ENCODE measurements at places on chromosomes 2 and 18.

DNA sequence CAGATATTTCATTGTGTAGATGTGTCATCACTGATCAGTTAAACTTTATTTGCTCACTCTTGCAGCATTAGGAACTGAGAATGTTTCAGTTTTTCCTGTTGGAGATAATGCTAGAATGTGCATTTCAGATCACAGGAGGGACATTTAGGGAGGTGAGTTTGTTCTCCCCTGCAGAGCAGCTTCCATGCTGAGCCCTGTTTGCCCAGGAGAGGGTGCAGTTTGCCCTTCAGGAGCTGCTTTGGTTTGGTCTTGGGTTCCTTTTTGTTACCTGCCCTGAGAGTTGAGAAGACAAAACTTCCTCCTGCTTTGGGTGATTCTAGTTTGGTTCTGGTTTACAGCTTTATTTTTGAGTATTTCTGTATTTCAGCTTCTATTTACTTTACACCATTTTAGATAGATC lies 49.9 kb downstream of the DGKD start:
- DNase-seq: peak; percentile 46

DNA sequence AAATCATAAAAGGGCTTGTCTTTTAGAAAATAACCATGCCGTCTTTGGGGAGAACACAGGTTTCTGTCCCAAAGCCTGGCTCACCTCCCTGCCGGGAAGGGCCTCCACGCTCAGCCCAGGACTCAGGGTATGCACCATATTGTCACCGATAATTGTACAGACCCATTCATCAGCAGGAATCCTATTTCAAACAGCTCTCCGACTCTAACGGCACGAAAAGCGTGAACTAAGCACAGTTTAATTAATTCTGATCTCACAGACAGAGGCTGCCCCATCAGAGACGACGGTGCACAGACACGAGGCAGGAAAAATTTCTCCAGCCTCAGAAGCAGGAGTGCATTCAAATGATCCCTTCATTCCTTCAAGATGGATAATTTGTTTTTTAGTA lies 276.2 kb downstream of the MYCN start:
- DNase-seq: no peak

- DNase-seq: no peak
Observed at GRCh38 chr2:178880257-178880656, 73.0 kb upstream of the TTN start.

GRCh38 chr2:30104307-30104706 lies 42.5 kb upstream of the YPEL5 start:
- DNase-seq: no peak

DNA sequence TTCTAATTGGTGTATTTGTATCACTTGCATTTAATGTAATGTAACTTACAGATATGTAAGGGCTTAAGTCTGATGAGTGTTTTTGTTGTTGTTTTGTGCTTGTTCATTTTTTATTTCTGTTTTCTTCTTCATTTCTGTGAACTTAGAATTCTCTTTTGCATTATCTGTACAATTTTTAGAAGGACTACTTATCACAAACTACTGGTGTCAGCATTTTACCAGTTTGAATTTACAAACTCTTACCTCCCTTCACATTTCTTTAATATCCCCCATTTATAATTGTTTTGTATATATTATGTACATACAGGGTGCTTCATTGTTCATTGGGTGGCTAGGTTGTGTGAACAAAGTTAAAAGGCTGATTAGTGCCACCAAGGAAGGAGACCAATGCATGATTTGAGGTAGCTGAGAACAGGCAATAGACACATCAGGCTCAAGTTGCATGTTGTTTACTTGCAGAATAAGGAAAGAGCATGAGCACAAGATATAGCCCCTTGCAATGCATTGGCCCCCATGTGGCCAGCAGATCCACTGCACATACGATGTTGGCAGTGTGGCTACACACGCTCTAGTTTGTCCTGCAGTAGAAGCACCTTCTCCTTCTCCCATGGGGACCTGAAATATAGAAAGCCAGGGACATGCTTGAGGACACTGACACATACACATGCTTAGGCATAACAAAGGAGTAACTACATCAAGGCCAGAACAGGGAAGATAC lies 198.2 kb downstream of the CD8B2 start:
- no peak for DNase-seq

- DNase-seq: no peak
Observed at GRCh38 chr2:151995161-151995557, 103.7 kb downstream of the CACNB4 start.

DNA sequence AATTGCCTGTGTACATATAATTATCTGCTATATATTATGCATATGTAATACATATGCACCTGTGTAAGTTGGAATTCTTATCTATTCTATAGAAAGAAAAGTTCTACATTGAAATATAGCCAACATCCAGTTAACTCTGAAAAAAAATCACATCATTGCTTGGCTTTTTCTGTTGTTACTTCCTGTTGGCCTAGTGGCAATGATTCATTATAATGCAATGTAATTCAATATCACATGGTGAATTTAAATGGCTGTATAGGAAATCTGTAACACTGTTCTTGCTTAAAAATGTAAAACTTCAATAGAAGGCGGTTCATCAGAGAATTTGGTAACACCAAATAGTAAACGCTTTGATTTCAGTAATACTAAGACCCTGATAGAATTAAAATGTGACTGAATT lies 44.5 kb upstream of the MAP4K3 start:
- no peak for DNase-seq

GRCh38 chr18:6022074-6022444 lies 126.7 kb upstream of the TMEM200C start:
- peak; percentile 55 for DNase-seq

- no peak for DNase-seq
Observed at GRCh38 chr2:160358046-160358445, 135.6 kb downstream of the RBMS1 start.

DNA sequence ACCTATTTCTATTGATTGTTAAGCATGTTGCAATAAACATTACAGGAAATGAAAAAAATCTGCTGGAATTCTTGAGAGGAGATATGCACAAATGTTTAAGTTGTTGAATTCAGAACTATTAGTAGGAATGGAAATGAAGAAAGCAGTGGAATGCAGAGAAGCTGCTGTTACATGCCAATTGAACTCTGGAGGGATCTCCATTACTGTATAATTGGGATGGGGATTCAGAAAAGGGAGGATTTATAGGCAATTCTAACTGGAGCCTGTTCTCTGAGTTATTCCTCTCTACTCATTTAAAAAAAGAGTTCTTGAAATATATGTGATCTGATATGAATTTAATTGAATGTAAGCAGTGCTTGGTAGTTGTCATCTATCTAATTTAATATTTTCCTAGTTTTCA lies 2.6 kb upstream of the ASXL3 start:
- DNase-seq: no peak

- DNase-seq: peak; percentile 54
Observed at GRCh38 chr18:26089293-26090129, 902 bp downstream of the SS18 start.

- DNase-seq: no peak
Observed at GRCh38 chr2:159985656-159986055, 76.8 kb downstream of the PLA2R1 start.

GRCh38 chr2:110897966-110898365 lies 165.6 kb downstream of the ACOXL start:
- no peak for DNase-seq

DNA sequence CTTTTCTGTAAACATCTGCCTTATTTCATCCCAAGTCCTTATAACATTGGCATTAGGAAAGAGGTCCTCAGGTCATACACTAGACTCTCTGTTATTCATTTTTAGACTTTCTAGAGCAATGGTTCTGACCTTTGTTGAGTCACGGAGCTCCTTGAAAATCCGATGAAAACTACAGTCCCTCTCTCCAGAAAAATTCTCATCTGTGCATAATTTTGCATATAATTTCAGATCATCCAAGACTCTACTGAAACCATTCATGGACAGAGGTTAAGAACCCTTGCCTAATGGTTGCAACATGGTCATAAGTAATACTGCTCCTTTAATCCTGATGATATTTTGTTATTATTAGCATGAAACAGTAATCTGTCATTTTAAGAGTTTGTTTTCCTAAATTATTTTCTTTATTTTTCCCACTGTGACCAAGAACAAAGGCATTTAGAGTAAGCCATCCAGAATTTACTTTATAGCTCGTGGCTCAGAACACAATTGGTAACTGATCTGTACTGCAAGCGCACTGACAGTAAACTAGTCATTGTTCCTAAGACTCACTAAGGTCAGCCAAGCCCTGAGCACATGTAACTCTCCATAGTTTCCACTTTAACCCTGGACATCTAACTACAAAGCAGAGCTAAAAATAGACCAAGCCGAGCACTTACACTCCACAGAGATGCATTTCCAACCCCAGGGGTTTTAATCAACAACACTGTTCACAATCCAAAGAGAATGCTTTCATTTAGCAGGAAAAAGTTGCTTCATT lies 8.4 kb downstream of the MYOM1 start:
- DNase-seq: no peak

DNA sequence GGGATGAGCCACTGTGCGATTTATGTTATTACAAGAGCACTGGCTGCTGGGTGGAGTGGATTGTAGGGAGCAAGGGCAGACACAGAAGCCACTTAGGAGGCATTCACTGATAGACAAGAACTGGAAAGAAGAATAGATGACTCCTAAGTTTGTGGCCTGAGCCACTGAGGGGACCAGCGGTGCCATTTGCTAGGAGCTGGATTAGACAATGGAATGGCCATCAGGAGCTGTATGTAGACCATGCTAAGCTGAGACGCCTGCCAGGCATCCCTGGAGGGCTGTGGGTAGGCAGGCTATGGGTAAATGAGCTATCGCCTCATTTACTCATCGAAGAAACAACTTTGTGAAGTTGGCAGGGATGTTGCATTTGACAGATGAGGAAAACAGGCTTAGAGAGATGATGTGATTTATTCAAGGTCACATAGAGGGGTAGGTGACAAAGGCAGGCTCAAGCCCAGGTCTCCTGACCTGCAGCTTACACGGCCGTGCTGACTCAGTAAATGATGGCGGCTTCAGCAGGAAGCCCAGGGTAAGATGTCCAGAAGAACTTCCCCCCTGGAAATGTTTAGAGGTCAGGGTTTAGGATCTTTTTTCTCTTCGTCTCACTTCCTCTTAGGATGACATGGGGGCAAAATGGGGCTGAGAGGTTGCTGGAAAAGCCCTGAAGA lies 2.8 kb downstream of the MFSD2B start:
- no peak for DNase-seq

GRCh38 chr2:28666496-28667184 lies 85.0 kb upstream of the PPP1CB start:
- no peak for DNase-seq

GRCh38 chr2:88837511-88838160 lies 146.2 kb downstream of the RPIA start:
- no peak for DNase-seq

DNA sequence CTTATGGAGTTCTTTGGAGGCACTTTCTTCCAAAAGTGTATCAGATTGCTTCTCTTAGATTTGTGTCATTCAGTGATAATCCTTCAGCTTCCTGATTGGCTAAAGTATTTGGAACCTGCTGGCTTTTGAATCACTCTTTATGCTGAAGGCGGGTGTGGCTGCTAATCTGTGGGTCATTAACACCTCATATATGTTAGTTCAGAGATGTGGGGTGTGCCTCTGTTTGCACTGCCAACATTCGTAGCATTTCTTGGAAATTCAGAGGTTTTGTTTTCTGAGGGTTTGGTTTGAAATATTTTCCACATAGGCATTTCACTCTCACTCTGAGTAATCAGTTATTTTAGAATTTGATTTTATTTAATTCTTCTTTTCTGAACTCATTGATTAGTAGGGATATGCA lies 1604.4 kb upstream of the ACVR2A start:
- no peak for DNase-seq

GRCh38 chr2:107064750-107065149 lies 178.8 kb upstream of the ST6GAL2 start:
- no peak for DNase-seq

- no peak for DNase-seq
Observed at GRCh38 chr2:127239395-127239794, 19.3 kb upstream of the CYP27C1 start.

GRCh38 chr18:24989760-24990593 lies 362.0 kb downstream of the ZNF521 start:
- no peak for DNase-seq

DNA sequence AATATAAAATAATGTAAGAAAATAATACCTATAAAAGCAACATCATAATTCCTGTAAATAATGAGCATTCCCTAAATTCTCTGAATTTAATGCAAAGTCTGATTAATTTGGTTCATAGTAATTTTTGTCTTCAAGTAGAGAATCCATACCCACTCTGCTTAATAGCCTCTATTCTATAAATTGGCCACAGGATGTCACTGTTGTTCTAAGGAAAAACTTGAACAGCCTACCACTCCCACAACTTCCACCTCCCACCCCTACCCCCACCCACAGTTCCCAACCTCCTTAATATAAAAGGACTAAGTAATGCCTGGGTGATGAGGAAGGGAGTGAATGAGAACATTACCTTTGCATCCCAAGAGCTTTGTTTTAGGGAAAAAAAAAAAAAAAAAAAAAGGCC lies 27.2 kb upstream of the BBS5 start:
- DNase-seq: no peak

DNA sequence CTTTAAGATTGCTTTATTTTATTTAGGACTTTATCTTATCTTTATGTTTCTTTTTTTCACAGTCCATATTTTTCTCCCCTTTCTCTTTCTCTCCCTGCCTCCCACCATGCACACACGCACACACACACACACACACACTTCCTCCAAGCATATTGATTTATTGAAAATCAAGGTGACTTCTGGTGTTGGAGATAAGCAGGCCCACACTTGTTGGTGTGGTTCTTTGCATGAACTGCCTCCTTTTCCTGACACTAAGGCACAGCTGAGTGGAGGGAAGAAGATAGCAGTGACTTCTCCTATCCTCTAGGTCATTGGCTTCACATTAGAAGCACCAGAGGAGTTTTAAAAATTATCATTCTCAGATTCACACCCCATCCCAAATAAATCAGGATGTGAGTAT lies 18.0 kb downstream of the TBR1 start:
- no peak for DNase-seq

DNA sequence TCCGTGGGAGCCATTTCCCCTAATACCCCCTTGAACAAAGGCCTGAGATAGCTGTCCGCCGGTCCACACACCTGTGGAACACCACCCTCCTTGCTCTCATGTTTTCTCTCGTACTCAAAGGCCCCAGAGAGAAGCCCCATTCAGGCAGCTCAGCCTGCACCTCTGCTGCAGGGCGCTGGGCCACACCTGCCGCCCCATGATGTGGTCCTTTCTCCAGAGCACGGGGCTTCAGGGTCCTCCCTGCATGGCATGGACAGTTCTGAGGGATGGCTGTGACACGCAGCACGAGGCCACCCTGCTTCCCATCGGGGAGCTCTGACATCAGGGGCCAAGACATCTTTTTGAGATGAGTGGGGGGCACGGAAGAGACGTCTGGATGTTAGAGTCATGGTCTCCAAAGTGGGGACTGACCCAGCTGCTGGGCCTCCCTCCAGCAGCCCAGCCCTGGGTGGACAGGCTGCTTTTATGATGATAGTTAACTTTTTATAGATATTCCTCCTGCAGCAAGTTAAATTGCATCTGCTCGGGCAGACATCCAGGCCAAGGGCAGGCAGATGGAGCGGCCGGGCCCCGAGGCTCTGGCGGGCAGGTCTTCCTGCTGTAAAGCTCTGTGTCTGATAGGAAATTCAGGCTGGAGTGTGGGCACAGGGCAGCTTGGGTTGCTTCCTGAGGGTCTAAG lies 56.7 kb downstream of the SDC1 start:
- DNase-seq: no peak

- no peak for DNase-seq
Observed at GRCh38 chr2:200209030-200209429, 97.5 kb upstream of the SPATS2L start.

- no peak for DNase-seq
Observed at GRCh38 chr2:230932556-230933511, 7.8 kb upstream of the GPR55 start.

Data from T-helper 2 cell (primary cell).